ENCODE measurements at places on chromosomes 13 and 19. TPM values are rescaled to one million over a fixed set of nuclear protein-coding genes. Genes with fewer than 3 reads are reported as not detected.

The LILRB5 gene
- total RNA-seq, result not detected

The TNNT1 gene
- total RNA-seq, result not detected

The ZNF555 gene
- total RNA-seq, result 9.1 TPM

The SHKBP1 gene
- total RNA-seq, result 91.4 TPM

The CEACAM8 gene
- total RNA-seq, result not detected

The STXBP2 gene
- total RNA-seq, result 33.4 TPM

The PEAK3 gene
- not detected for total RNA-seq

The UGGT2 gene
- 22.9 TPM for total RNA-seq

Measured in glomerular endothelial cell (primary cell).